ENCODE measurements at places on chromosomes 2 and 18.
A peak's percentile ranks its signal among the peaks of the same experiment; 100 is the strongest.

DNA sequence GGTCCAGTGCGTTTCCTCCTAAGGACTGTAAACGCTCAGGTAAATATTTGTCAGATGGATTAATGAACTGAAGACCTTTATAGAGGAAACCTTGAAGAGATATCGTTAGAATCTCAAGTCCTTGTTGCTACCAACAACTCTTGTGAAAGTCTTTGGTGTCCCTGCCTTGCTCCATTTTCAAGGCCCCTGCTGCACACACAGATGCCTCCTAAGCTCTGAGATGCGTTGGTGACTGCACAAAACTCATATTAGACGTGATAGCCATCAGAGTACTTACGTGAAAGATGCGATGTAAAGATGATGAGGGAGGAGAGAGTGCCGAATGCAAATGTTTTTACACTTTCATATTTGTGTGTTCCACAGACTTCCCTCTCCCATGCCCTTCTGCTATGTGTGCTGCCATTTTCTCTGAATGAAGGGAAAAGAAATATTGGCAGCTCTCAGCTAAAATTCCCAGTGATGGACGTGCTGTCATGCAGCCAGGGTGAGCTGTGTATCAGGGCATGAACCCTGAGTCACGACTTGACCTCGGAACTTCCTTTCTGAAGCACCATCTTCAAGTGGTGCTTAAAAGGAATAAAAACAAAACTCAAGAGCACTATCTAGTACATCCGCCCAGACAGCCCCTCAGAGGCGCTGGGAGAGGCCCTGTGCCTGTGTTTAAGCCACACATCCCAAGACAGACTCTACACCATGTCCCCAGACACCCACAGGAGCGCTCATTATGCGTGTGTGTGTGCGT, 117.4 kb downstream of the FAM210A start:
- no peak for DNase-seq

DNA sequence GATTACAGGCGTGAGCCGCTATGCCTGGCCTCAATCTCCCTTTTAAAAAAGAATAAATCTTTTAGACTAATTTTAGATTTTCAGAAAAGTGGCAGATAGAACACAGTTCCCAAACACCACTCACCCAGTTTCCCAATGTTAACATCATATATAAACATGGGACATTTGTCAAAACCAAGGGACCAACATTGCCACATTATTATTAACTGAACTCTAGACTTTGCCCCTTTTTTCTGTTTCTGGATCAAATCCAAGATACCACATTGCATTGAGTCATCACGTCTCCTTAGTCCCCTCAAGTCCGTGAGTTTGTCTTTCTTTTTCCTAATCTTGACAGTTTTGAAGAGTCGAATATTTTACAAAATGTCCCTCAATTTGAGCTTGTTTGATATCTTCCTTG, 2.4 kb downstream of the C2orf42 start:
- DNase-seq: peak; percentile 21

DNA sequence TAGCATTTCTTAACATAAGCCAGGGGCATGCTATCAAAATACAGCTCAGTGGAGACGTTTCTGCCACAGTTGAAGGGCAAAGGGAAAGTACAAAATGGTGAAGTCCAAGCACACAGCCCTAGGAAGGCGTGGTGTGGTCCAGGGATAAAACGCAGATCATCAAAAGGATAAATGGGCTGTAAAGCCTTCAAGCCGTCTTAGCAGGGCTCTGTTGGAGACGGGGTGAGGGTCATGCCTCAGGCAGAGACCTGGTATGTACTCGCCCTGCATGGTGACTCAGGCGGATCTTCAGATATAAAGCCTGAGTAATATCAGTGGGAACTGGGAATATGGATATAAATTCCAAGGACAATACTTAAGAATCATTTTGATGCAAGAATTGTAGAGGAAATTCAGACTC, 61.2 kb downstream of the NGEF start:
- DNase-seq: peak; percentile 33

GRCh38 chr18:58223717-58224424, 179.8 kb downstream of the NEDD4L start:
- DNase-seq: peak; percentile 99

DNA sequence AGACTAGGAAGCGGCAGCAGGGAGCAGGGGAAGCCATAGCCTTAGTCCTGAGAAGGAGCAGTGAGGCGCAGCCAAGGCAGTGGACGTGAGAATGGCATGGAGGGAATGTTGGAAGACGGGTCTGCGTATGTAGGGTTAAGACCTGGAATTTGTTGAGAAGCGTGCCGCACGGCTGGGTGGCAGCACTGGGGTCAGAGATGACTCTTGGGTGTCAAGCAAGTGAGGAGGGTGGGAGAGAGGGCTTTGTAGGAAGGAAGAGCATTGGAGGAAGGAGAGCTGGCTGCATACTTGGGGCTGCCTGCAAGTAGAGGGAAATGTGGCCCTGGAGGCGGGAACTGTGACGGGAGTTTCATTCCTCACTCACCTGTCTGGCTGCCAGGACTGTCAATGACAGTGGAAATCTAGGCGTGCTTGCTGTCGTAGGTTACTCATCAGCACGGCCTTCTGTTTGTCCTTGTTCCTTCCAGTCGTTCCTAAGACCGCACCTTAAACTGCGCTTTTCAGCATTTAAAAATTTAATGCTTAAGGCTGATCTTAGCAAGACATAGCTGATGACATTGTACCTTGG, 108.0 kb downstream of the ITGB1BP1 start:
- no peak for DNase-seq

- no peak for DNase-seq
Measured at GRCh38 chr18:69659142-69659651, 258.5 kb downstream of the DOK6 start.

DNA sequence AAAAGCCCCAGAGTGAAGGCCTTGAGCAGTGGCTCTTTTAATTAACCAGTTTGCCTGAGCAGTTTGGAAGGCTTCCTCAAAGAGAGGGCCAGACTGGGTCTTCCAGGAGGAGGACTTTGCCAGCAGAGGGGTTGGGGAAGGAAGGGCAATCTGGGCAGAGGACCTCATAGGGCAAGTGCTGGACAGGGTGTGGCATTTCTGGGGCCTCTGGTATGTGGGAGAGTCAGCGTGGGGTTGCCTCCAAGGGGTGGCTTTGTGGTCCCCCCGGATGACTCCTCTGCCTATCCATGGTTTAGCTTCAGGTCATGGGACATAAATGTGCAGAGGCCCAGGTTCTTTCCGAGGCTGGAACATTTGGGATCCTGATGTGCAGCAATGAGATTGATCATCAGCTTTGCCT, 12.6 kb downstream of the GLI2 start:
- no peak for DNase-seq
